ENCODE measurements at places on chromosomes 6 and 20.
A peak's percentile ranks its signal among the peaks of the same experiment; 100 is the strongest.

GRCh38 chr6:143619824-143620401 lies 57.9 kb upstream of the PHACTR2 start:
- DNase-seq, result no peak

DNA sequence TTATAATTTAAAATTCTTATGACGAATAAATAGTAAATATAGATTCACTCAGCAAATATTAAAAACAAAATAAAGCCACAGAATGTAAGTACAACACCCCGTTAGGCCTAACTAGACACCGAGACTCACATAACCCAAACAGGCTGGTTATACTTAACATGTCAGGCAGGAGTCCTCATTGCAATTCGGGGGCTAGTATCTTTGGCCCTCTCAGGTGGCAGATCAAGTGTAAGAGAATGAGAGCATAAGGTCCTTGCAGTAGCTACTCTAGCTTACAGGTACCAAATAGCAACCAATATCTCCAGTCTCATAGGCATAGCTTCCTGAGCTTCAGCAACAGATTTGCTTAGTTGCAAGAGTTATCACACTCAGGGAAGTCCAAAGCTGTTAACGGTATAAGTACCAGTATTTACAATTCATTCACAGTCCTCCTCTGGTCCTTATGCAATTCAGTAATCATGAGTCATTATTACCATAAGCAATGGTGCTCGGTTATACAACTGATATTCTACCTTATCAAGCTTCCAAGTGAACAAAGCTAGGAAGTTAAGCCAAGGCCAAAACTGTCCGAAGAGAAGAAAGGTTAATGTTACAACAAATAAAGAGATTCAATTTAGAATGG lies 20.1 kb downstream of the REV3L start:
- peak; percentile 27 for DNase-seq

DNA sequence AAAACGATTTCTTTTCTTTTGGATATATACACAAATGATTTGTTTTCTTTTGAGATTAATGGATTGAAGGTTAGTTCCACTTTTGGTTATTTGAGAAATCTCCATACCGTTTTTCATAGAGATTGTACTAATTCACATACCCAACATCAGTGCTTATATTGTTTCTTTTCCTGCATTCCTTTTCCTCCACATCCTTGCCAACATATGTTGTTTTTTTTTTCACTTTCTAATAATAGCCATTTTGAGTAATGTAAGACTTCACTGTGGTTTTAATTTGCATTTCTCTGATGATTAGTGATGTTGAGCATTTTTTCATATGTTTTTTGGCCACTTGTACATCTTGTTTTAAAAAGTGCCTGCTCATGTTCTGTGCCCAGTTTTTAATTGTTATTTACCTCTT lies 846.4 kb upstream of the EYS start:
- DNase-seq, result no peak

GRCh38 chr6:19416811-19417210 lies 420.4 kb upstream of the ID4 start:
- DNase-seq, result no peak

GRCh38 chr6:72683797-72684196 lies 61.9 kb downstream of the KCNQ5 start:
- DNase-seq, result no peak

DNA sequence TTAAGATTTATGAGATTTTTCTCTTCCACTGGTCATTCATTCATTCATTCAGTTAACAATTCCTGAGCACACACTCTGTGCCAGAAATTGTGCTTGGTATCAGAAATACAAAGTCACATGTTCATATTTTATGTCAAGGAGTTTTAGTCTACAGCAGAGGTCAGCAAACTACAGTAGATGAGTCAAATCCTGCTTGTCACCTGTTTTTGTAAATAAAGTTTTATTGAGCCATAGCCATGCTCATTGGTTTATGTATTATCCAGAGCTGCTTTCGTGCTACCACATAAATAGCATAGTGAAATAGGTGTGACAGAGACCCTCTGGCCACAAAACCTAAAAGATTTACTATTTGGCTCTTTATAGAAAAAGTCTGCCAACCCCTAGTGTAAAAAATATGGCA lies 46.8 kb downstream of the THEMIS start:
- no peak for DNase-seq

GRCh38 chr6:90295854-90296340 lies 746 bp downstream of the BACH2 start:
- DNase-seq, result peak; percentile 72
